ENCODE measurements at places on chromosomes 16 and 17. TPM values are rescaled to one million over a fixed set of nuclear protein-coding genes. Genes with fewer than 3 reads are reported as not detected.

DNA sequence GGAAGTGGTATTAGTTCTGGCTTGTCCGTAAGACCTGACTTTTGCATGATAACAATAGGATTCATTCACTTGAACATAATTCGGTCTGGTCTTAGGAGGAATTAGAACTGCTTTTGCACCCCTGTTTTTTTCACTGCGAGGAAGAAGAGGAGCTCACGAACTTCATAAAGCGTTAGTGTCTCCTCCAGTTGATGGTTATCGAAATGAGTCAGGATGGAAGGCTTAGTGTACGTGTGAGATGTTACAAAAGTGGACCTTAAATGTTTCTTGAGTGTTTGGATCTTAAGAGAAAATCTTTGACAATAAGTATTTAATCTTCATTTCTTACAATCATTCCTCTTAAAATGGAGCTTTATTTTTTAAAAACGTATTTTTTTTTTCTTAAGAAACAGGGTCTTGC lies 52.8 kb downstream of the USP10 start:
- no peaks in the 10 kb centered on the region for H3K27me3 ChIP-seq
- DNase-seq, result no peak
- peak overlapping the region; percentile 10 for H3K27ac ChIP-seq
- H3K4me1 ChIP-seq, result peaks cover 54% of the 10 kb centered on the region

HS3ST3A1 gene
- total RNA-seq, result 3.7 TPM

DNA sequence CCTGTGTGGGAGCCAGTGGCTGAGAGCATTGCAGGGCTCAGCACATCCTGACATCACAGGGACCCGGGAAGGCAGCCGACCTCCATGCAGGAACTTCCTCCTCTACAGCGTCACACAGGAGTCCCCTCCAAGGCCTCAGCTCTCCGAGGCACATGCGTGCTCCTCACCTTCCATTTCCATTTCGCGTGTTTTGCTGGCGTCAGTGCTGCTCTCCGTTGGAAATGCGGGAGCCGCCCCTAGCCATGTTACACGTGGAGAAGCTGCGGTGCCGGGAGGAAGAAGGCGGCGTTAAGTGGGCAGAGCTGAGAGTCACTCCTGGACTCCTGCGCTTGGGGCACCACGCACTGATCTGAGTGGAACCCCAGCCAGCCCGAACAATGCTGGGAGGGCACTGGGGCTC lies 25.2 kb upstream of the CRISPLD2 start:
- no peak overlapping the region for H3K27ac ChIP-seq
- H3K27me3 ChIP-seq, result no peaks in the 10 kb centered on the region
- no peaks in the 10 kb centered on the region for H3K4me1 ChIP-seq
- DNase-seq, result no peak
- H3K4me3 ChIP-seq, result no peak overlapping the region
- H3K36me3 ChIP-seq, result no peaks in the 10 kb centered on the region

GRCh38 chr17:297758-298157 lies 54.8 kb downstream of the RPH3AL start:
- H3K27me3 ChIP-seq, result no peaks in the 10 kb centered on the region
- peaks cover 3% of the 10 kb centered on the region for H3K4me1 ChIP-seq
- H3K36me3 ChIP-seq, result no peaks in the 10 kb centered on the region

SLC16A6 gene
- total RNA-seq, result 2.7 TPM

DNA sequence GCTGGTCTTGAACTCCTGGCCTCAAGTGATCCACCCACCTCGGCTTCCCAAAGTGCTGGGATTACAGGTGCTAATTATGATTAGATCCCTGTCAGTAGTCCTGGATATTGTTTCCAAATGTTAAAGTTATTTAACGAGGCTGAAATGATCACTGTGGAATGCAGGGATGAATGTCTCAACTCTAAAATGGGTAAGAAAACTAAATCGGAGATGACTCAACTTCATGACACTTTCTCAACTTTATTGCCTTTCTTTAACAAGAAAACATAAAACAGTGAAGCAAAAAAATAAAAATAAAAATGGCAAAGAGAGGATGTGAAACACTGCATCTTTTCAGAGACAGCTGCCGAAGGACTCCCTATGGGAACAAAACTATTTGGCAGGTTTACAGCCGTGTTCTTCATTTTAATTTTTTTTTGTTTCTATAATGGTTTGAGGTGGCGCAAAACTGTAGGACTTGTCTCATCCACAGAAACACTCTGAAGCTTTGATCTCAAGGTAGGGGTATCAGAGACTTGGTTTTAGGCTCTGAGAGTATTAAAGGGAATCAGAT lies 382.0 kb downstream of the GRIN2A start:
- H3K4me1 ChIP-seq, result no peaks in the 10 kb centered on the region
- no peaks in the 10 kb centered on the region for H3K36me3 ChIP-seq
- H3K27ac ChIP-seq, result no peak overlapping the region
- no peak overlapping the region for H3K4me3 ChIP-seq

DNA sequence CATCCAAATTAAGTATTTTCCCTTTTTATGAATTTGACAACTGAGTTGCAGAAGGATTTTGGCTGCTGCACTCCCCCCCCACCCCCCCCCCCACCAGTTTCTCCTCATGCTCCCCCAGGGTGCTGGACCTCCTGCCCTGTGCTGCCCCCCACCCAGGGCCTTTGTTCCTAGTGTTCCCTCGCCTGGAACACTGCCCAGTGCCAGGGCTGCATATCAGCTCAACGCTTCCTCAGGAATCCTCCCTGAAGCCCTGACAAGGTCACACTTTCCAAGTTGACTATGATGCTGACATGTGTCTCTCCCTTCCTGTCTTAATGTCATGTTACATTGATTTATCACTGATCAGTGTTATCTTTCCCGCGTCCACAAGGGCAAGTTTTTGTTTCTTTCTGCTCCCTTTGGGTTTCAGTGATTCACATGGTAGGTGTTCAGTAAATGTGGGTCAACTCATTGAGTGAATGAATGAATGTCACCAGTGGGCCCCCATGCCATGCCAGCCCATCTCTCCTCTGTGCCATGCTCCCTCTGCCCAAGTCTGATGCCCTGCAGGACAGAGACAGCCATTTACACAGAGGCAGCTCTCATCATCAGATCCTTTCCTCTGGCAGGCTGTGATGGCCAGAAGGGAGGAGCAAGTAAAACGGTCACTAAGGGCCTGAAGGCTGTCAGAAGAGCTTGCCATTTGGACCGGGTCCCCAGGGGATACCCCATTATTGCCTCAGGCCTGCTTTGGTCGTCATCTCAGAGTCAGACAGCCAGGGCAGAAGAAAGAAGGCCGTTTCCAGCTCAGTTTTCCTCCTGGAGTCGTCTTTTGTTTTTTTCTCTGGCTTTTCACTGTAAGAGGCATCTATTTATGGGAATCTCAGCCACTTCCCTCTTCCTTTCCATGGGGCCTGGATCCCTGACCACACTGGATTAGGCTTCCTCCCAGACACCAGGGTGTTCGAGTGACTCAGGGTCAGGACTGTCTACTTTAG lies 386.2 kb downstream of the SNX29 start:
- no peaks in the 10 kb centered on the region for H3K27me3 ChIP-seq
- no peaks in the 10 kb centered on the region for H3K4me1 ChIP-seq
- peaks cover 3% of the 10 kb centered on the region for H3K36me3 ChIP-seq
- H3K4me3 ChIP-seq, result no peak overlapping the region
- H3K27ac ChIP-seq, result no peak overlapping the region

- DNase-seq, result no peak
- peaks cover 30% of the 10 kb centered on the region for H3K36me3 ChIP-seq
- no peaks in the 10 kb centered on the region for H3K4me1 ChIP-seq
- no peak overlapping the region for H3K27ac ChIP-seq
- no peak overlapping the region for H3K4me3 ChIP-seq
- H3K27me3 ChIP-seq, result no peaks in the 10 kb centered on the region
Measured at GRCh38 chr17:76394166-76394565, 9.8 kb downstream of the SPHK1 start.

- H3K27me3 ChIP-seq, result no peaks in the 10 kb centered on the region
- H3K36me3 ChIP-seq, result peaks cover 45% of the 10 kb centered on the region
- H3K4me1 ChIP-seq, result peaks cover 68% of the 10 kb centered on the region
- H3K27ac ChIP-seq, result peak overlapping the region; percentile 18
- H3K4me3 ChIP-seq, result no peak overlapping the region
Measured at GRCh38 chr17:80738020-80738808, 193.6 kb downstream of the RPTOR start.

DNA sequence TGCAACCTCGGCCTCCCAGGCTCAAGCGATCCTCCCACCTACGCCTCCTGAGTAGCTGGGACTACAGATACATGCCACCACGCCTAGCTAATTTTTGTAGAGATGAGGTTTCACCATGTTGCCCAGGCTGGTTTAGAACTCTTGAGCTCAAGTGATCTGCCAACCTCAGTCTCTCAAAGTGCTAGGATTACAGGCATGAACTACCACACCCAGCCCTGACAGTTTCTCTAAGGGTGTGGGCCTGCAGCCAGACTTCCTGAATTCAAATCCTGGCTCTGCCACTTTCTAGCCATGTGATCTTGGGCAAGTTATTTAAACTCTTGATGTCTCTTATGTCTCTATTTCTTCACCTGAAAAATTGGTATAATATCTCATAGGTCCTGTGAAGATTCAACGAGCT lies 5.6 kb downstream of the CUEDC1 start:
- H3K4me3 ChIP-seq, result no peak overlapping the region
- H3K27ac ChIP-seq, result no peak overlapping the region
- no peaks in the 10 kb centered on the region for H3K36me3 ChIP-seq
- H3K4me1 ChIP-seq, result peaks cover 35% of the 10 kb centered on the region
- no peak for DNase-seq
- peaks cover 41% of the 10 kb centered on the region for H3K27me3 ChIP-seq

RNF112 gene
- not detected for total RNA-seq

ABCC6 gene
- total RNA-seq, result not detected
